ENCODE measurements at places on chromosomes 4 and X.
A peak's percentile ranks its signal among the peaks of the same experiment; 100 is the strongest.

GRCh38 chr4:165301833-165302232 lies 25.6 kb upstream of the MSMO1 start:
- peak; percentile 35 for DNase-seq

DNA sequence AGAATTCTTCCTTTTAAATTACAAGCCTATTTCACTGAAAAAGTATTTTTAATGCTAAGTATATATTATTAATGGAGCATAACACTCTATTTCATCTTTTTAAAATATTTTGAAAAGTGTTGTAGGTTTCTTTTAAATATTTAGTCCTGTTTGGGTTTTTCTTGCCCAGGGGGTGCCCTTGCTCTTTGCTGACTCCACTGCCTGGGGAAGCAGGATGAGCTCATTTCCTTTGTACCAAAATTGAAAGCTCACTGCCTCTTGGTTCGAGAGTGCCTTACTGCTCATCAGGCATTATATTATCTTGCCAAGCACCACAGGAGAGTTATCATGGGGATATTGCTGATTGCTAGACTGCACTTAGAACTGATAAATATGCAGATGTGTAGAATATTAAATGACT lies 819.2 kb downstream of the PCDH18 start:
- peak; percentile 47 for DNase-seq

- DNase-seq, result peak; percentile 20
Measured at GRCh38 chr4:87258677-87259076, 38.3 kb upstream of the KLHL8 start.

DNA sequence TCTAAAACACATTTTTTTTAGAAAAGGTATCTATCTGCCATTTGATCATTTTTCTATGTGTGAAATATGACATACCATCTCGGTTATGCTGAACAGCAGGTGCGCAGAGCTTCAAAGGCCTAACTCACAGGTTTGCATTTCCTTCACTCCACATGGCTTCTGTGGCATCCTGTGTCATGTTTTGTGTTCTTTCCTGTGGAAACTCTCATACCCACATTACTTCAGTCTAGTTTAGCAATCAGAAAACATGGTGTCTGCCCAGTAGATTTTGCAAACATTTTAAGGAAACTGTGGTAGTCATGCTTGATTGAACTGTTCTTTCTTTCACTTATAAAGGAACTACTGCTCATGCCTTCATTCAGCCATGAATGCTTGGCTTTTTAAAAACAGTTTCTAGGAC lies 11.3 kb upstream of the ARAP2 start:
- no peak for DNase-seq

- no peak for DNase-seq
Measured at GRCh38 chr4:168773388-168774195, 236.5 kb downstream of the CBR4 start.

DNA sequence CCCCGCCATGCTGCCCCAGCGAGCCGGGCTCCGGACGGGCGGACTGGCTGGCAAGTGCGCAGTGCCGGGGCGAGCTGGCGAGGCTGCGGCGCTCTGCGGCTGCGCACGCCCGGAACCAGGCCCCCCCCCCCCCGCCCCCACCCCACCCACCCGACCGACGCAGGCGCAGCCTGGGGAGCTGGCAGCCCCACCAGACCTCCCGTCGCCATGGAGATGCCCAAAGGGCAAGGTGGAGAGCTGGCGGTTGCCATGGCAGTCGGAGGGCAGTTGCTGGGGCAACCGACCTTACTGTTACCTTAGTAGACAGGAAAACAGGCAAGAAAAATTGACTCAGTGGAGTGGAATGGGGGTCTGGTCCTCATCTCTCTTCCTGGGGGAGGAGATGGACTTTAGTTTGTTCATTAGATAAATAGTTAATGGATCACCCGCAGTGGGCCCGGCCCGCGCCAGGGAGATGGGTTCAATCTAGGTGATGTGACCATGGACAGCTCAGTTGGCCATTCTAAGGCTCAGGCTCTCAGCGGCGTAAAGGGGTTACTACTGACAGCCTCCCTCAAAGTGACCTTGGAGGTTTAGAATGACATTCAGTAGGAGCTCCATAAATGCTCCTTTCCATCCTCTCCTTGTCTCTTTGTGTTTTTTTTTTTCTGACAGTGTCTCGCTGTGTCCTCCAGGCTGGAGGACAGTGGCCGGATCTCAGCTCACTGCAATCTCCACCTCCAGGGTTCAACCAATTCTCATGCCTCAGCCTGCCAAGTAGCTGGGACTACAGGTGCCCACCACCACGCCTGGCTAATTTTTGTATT lies at the start of gene PCSK1N:
PCSK1N (minus strand) TSS at position 87 of the 806 bp plus-strand sequence; CDS start at position 9, 78 bp downstream.
- no peak for DNase-seq

DNA sequence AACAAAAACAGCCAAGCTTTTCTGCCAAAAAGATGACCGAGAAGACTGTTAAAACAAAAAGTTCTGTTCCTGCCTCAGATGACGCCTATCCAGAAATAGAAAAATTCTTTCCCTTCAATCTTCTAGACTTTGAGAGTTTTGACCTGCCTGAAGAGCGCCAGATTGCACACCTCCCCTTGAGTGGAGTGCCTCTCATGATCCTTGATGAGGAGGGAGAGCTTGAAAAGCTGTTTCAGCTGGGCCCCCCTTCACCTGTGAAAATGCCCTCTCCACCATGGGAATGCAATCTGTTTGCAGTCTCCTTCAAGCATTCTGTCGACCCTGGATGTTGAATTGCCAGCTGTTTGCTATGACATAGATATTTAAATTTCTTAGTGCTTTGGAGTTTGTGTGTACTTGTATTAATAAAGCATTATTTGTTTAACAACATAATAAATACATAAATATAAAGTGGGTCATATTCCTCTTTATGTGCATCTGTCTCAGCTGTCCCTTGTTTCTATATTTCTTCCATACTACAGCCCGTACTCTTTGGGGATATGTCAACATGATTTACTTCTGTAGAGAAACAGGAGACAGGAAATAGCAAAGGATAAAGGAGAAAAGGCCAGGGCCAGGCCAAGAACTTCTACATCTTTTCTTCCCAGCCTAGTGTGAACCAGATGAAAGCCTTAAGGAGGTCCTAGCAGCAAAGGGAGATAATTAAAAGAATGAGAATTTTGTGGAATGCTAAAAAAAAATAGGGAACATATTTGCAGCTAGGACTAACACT lies 667 bp downstream of the PTTG2 start:
- no peak for DNase-seq

GRCh38 chr4:83128240-83128929 lies 13.9 kb upstream of the PLAC8 start:
- peak; percentile 81 for DNase-seq

- DNase-seq, result no peak
Measured at GRCh38 chr4:90152024-90152423, 24.8 kb downstream of the CCSER1 start.

- DNase-seq, result peak; percentile 16
Measured at GRCh38 chr4:98289375-98289774, 28.2 kb downstream of the RAP1GDS1 start.

DNA sequence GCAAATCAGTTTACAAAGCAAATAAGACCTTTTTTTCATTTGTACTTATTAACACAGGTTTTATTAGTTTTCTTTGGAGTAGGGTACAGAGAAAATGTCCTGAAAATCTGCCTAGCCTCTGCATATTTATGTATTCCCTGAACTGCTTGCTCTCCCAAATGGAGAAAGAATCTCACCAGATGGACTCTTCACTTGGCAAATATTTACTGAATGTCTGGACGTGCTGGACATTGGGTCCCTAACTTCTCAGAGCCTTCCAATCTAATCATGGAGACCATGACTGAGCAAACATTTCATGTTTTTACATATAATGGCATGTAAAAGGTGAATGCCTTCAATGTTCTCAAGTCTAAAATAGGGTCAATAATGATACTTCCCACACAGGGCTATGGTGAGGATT lies 126.0 kb downstream of the CHRDL1 start:
- no peak for DNase-seq

GRCh38 chr4:107885865-107886264 lies 45.5 kb upstream of the CYP2U1 start:
- DNase-seq, result no peak

- DNase-seq, result peak; percentile 55
Measured at GRCh38 chr4:86451560-86452330, 91.9 kb upstream of the MAPK10 start.

DNA sequence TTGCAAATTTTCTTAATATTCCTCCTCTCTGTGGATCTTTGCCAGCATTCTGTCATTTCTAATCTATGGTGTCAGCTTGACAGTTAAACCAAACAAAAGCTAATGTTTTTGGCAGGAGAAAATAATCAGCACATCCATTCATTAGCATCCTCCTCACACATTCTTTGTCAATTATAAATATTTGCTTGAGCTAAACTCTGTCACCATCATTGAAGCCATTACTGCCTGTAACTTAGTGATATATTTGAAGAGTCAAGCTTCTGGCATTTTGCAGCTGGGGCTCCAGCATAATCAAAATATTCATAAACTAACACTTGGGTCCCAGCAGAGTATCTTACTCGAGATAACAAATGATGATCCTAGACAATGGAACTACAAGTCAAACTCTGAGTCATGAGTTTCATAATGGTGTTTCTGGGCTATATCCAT lies 126.1 kb downstream of the EIF4E start:
- peak; percentile 56 for DNase-seq

DNA sequence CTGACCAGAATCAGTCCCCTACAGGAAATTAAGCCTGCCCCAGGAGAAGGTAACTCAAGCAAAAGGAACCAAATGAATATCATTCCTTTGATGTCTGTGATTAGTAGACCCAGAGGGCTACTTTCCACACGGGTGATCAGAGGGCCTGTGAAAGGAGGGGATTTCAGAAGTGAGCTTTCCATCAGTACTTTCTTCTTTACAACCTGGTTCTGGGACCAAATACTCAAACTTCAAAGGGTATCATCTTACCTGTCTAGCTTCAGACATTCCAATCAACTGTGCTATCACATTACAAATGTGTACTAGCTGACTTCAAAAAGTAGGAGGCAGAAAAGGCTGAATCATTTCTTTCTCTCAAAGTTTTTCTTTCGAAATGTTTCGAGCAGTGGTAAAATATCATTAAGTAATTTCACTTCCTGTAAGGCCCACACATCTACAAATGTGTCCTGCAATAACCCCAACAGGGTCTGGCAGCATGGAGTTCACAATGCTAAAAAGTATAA lies 23.9 kb downstream of the ACSL4 start:
- DNase-seq, result peak; percentile 54

DNA sequence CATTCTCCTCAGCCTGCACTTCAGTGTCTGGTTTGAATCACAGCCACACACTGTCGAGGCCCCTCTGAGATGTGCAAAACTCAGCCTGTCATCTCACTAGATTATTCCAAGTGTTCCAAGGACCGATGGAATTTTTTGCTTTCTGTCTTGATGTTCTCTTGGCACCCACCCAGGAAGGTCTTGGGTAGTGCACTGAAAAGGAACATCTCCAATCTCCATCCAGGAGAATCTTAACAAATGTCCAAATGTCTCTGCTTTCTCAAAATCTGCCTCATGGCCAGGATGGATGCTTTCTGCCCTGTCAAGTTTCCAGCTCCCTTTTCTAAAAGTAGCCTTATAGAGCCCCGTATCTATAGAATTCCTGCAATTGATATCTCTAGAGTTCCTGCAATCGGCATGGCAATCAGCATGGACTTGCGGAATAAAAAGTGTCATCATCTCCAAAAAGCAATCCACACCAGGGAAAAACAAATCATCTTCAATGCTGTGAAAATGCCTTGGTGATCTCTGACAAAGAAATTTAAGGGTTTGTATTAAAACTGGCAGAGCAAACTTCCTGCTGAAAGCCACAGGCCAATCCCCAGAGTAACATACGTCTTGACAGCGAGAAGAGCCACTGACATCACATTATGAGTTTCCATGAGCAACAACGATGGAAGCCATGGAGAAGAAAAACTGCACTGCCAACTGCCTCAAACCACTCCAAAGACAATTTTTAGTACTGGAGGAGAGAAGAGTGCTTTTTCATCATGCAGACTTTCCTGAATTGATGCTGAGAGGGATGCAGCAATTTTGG lies 215.3 kb upstream of the FAM9B start:
- peak; percentile 2 for DNase-seq

- DNase-seq, result no peak
Measured at GRCh38 chrX:17431171-17431570, 56.2 kb downstream of the NHS start.

- peak; percentile 19 for DNase-seq
Measured at GRCh38 chr4:67879486-67879885, 4.3 kb downstream of the TMPRSS11D start.

GRCh38 chr4:120633810-120634209 lies 288.7 kb downstream of the PRDM5 start:
- no peak for DNase-seq

- peak; percentile 89 for DNase-seq
Measured at GRCh38 chr4:168637872-168638756, 141.3 kb downstream of the PALLD start.

DNA sequence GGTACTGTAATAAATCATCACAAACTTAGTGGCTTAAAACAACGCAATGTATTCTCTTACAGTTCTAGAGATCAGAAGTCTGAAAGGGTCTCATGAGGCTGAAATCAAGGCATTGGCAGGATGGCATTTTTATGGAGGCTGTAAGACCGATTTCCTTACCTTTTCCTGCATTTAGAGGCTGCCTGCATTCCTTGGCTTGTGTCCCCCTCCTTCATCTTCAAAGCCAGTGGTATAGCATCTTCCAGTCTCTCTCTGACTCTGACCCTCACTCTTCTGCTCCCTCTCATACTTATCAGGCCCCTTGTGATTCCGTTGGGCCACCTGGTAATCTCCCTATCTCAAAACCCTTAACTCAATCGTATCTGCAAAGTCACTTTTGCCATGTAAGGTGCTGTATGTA lies 258.2 kb upstream of the JADE1 start:
- DNase-seq, result no peak

- no peak for DNase-seq
Measured at GRCh38 chr4:155587766-155588165, 78.9 kb upstream of the GUCY1A1 start.

DNA sequence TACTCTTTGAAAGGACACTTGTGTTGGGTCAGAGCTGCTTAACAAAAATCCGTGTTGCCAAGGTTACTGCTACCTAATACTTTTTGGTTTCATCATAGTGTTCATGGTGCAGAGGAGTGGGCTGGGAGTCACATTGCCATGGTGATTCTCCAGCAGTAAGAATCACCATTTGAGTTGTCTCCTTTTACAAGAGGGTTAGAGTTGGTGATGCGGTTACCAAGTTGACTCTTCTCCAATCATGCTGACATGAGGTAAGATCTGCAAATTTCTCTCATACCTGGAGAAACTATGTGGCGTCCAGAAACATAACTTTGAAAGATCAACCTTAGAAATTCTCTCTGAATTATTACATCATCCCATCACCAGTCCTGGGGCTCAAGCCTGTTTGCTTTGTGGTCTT lies 242.9 kb upstream of the CNKSR2 start:
- DNase-seq, result no peak

DNA sequence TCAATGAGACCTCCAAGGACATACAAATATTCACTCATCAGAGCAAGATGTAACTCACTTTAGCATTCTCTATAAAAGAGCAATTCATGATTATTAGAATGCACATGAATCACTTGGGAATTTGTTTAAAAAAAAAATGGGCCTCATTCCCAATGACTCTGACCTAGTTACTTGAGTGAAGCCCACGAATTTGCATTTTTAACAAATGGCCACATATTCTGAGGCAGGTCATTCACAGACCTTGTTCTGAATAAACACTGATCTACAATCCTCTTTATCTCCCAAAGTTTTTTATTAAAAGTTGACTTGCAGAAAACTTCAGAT lies 255.1 kb upstream of the VEGFC start:
- DNase-seq, result peak; percentile 21
